ENCODE measurements at places on chromosomes 7 and 10.

DNA sequence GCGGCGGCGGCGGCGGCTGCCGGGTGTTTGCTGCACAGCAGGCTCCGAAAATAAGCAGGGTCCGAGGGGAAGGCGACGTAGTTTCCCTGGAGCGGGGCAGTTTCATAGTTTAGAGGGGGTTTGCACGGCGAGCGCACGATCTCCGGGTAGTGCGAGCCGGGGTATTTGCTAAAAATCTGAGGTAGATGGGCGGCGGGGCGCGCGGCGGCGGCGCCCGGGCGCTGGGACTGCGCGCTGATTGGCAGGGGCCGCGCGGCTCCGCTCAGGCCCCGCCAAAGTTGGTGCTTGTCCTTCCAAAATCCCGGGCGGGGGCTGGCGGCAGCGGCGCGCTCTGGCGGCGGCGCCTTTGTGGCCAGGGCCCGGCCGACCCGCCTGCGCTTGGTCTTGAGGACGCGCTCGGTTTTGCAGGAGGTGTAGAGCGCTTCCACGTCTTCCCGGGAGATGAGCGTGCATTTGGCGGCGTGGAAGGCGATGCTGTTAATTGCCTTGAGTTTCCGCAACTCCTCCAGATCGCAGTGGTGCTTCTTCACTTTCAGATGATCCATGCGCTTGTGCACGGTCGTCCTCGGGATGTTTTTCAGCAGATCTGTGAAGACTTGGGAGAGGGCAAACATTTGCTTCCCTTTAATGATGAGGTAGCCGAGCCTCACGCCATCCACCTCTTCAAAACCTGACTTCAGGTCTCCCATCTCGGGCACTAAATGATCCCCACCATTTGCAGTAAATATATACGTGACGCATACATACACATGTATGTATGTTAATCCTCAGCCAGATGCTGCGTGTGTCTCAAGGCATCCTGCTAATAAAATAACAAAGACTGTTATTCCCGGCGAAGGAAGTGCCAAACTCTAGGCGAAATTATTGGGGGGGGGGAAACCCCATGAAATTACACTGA is 8.1 kb downstream of the SKIDA1 start:
- DNase-seq = no peak

- no peak for DNase-seq
Observed at GRCh38 chr10:89250865-89251408, 638 bp downstream of the LIPA start.

DNA sequence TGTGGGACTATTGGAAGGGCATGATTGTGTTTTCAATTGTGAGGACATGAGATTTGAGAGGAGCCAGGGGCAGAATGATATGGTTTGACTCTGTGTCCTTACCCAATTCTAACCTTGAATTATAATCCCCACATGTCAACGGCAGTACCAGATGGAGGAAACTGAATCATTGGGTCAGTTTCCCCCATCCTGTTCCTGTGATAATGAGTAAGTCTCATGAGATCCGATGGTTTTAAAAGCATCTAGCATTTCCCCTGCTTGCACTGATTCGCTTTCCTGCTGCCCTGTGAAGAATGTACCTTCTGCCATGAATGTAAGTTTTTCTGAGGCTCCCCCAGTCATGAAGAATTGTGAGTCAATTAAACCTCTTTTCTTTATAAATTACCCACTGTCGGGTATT is 1367.1 kb downstream of the XPNPEP1 start:
- DNase-seq = no peak

DNA sequence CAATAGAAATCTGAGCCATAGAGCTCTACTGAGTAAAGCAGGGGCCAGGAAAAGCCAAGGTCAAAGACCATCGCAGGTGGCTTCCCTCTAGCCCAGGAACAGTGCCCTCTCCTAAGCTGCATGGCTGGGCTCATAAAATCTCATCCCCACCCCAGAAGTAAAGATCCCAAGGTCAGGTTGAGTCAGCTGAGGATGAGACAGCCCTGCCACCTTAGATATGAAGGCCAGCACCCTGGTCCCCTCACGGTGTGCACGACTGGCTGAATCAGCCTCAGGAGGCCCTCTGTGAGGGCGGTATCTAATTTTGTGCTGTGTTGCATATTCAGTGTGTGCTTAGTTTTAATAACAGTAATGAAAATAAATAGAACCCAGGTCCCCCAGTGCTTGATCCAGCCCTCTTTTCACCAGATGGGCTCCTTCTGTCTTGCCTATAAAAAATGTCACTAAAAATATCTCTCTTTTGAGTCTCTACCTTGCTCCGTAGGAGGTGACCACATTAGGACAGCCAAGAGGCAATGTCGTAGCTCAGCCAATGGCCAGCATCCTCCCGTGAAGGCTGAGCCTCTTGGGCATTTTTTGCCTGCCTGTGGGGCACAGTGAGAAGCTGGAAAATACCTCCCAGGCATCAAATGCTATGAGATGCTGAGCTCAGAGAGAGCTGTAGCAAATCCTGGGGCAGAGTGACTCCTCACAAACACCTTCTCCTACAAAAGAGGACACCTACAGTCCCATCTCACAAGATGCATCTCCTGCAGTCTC is 424.0 kb downstream of the PLXNA4 start:
- DNase-seq = no peak

DNA sequence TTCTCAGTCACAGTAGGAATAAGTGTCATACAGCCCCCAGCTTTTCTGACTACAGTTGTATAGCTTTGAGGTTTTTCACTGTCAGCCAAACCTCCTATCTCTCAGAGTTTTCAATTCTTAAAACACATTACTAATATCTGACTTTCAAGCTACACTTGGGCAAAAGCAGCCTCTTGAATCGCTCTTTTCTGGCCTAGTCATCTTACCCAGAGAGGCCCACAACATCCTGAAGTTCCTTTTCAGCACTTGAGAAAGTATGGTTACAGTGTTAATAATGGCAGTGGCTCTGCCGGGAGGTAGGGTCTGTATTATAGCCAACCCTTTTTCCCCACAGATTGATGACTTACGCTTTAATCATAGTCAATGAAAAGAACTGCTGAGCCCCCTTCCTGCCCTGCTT is 181.0 kb downstream of the LRRC4 start:
- no peak for DNase-seq

DNA sequence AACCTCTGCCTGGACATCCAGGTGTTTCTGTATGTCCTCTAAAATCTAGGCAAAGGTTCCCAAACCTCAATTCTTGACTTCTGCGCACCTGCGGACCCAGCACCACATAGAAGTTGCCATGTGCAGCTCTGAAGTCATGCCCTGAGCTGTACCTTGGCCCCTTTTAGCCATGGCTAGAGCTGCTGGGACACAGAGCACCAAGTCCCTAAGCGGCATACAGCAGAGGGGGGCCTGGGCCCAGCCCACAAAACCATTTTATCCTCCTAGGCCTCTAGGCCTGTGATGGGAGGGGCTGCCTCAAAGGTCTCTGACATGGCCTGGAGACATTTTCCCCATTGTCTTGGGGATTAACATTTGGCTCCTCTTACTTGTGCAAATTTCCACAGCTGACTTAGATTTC is 14.6 kb downstream of the TMEM243 start:
- no peak for DNase-seq

DNA sequence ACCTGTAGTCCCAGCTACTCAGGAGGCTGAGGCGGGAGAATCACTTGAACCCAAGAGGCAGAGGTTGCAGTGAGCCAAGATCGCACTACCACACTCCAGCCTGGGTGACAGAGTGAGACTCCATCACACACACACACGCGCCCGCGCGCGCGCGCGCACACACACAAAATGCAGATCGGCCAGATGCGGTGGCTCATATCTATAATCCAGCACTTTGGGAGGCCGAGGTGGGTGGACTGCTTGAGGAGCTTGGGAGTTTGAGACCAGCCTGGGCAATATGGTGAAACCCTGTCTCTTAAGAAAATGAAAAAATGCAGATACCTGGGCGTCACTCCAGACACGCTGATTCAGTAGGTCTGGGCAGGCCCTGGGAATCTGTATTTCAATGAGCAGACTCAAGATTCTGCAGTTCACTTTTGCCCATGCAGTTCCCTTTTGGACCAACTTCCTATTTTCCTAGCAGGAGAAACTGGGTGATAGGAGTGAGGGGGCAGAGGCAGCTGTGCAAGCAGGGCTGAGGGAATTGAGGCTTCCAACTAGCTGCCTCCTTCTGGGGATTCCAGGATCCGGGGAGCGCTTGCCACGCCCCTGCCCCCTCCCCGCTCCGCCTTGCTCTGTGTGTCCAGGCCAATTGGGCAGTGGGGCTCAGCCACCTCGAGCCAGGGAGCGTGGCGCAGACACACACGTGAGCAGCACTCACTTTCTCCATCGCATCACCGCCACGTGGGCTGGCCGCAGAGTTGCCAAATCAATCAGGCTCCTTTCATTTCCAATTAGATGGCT is 173.6 kb downstream of the SH3PXD2A start:
- DNase-seq = no peak
